Astrocyte of the spinal cord (primary cell): ENCODE measurements at places on chromosomes 12 and 14.

DNA sequence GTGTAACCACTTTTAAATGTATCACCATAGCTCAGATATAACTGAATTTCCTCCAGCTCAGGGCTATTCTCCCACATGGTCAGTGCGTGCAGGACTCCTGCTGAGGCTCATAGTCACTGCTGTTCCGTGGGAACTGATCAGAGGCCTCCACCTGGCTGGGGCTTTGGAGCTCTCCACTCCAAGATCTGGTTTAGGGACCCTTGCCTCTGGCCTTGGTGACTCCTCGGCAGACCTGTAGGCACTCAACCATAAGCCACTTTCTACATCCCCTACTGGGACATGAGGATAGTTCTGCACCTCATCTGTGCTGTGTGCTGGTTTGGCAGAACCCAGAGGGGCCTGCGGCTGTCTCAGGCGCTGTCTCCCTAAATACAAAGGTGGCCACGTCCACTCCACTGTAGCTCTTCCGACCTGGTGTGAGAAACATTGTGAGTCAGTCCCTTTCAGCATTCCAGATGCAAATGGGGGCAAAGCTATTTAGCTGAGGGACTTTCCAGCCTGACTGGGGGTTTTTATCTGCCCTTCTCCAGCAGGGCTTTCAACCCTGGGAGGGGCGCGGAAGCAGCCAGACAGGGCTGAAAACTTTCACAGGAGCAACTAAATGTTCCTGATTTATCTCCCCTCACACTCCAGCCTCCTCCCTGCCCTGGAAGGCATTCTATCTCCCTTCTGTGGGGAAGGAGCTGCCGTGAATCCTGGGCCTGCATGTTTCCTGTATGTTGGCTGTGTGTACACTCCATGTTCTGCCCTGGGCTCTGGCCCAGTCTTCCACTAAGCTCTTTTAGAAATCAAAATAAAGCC lies 218.3 kb upstream of the DAAM1 start:
- peak; percentile 33 for DNase-seq

GRCh38 chr12:99334285-99335056 lies 313.1 kb upstream of the GARIN6 start:
- DNase-seq, result no peak

- DNase-seq, result peak; percentile 73
Measured at GRCh38 chr14:68843471-68844209, 50.8 kb upstream of the ZFP36L1 start.

- peak; percentile 69 for DNase-seq
Measured at GRCh38 chr12:84822525-84822924, 90.1 kb downstream of the SLC6A15 start.

- peak; percentile 31 for DNase-seq
Measured at GRCh38 chr12:109714141-109714912, 702 bp downstream of the FAM222A start.

DNA sequence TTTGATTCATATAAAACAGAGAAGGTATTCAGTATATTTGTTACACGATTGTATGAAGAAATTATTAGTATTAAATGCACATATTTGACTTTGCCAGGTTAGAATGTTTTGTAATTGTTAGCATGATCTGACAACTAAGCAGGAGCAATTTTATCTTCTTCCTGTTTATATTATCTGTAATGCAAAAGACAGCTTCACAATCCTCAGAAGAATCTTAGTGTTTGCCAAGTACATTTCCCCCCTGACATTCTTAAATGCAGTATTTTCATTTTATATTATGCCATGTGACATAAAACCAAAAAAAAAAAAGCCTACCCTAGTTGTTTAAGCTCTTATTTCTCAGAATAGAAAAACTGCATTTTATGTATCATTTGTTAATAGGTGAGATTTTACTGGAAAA lies 469.4 kb downstream of the FOXG1 start:
- DNase-seq, result peak; percentile 33

DNA sequence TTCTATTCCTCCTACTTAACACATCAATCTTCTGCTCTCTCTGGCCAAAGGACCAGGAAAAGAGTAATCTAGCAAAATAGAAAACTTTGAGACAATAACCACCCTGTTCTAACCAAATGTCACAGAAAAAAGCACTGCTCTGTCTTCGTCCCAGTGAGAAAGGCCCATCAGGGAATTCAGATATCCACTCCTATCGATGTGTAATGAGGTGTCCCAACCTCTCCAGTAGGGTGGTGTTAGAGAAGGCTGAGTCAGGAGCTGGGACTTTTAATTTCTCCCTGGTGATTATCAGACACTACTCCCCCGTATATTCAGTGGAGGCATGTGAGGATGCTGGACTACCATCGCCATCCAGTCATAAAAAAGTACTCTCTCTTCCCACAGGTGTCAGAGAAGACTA lies 130.3 kb downstream of the TMTC3 start:
- DNase-seq, result no peak

DNA sequence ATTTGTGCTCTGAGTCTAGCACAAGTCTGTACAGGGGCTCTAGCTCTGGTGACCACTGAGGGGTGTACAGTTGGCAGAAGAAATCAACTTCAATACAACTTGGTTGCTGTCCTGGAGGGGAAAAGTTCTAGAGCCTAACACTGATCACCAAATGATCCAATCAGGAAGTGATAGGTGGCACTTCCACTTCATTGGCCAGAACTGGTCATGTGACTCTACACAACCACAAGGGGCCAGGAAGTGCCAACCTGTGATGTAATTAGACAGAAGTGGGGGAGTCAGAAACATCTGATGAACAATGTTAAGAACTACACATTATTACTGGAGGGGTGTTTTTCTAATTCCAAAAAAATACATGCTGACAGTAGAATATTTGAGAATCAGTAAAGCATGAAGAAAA lies 401.6 kb downstream of the VRK1 start:
- no peak for DNase-seq

DNA sequence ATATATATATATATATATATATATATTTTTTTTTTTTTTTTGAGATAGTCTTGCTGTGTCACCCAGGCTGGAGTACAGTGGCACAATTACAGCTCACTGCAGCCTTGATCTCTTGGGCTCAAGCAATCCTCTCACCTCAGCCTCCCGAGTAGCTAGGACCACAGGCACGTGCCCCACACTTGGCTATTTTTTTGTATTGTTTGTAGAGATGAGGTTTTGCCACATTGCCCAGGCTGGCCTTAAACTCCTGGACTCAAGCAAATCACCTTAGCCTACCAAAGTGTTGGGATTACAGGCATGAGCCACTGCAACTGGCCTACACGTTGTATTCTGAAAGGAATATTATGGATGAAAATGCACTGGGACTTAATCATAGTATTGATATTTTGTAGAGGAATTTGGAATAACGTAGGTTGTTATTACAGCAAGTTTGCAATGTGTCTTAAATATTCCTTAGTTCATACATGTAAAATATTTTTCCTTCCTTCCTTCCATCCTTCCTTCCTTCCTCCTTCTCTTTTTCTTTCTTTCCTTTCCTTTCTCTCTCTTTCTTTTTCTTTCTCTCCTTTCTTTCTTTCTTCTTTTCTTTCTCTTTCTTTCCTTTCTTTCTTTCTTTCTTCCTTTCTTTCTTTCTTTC lies 862 bp downstream of the KLRB1 start:
- DNase-seq, result no peak

DNA sequence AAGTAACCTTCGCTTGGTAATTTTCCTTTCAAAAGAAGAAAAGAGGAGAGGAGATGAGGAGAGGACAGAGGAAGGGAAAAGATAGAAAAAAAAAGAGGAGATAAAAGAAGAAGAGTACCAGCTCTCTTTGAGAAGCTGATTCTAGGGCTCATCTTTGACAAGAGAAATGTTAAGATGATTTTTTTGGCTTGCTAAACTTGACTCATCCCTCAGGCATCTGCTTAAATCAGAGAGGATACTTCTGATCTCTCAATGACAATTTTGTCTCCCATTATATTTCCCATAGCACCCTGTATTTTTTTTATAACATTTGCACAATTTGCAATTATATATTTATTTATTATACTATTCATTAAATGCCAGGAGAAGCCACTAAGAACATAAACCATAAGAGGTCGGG lies 17.1 kb downstream of the SYT1 start:
- DNase-seq, result no peak

DNA sequence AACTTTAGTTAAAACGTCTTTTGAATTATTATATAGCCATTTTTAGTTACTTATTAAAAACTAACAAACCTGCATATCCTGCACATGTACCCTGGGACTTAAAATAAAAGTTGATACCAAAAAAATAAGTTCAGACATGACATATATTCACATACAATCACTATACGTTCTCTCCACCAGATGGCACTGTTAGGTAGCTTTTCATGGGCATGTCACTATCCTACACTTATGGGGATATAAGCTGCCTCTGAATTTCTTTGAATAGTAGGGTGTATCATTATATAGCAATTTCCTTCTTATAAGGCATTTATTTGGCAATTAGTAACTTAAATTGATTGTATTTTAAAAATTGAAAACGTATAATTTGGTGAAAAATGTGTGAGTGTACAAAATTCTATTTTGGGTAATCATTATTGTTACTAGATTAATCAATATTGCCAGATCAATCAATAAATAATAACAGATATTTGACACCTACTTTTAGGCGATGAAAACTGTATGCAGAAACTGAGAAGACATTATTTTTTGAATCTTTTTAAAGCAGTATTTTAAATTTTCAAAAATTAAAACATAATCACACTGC lies 31.8 kb upstream of the OR10A7 start:
- peak; percentile 81 for DNase-seq

DNA sequence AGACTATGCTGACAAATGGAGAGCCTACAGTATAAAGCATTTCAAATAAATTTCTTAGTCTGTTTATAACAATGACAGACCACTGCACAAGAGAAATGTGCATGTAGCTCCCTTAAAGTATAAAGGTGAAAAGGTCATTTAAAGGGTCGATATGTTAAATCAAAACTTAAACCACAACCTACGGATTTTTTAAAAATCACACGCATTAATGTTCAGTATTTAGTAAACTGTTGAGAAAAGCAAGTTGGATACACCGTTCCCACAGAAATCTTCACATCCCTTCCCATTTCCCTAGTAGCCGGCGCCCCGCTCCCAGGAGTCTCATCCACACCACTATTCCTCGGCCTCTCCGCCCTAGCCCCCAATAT lies 614 bp downstream of the FKBP3 start:
- DNase-seq, result no peak

GRCh38 chr12:112419297-112420133 lies 768 bp downstream of the PTPN11 start:
- peak; percentile 75 for DNase-seq

GRCh38 chr14:23148591-23149249 lies 29.7 kb upstream of the CEBPE start:
- DNase-seq, result no peak

- DNase-seq, result no peak
Measured at GRCh38 chr12:98037401-98038140, 477.8 kb upstream of the TMPO start.

- peak; percentile 37 for DNase-seq
Measured at GRCh38 chr12:109804820-109805761, 28.1 kb downstream of the TRPV4 start.

GRCh38 chr14:106792543-106792942 lies 1266.2 kb downstream of the TMEM121 start:
- no peak for DNase-seq

- DNase-seq, result peak; percentile 10
Measured at GRCh38 chr14:103057028-103057371, 349 bp downstream of the CDC42BPB start.

DNA sequence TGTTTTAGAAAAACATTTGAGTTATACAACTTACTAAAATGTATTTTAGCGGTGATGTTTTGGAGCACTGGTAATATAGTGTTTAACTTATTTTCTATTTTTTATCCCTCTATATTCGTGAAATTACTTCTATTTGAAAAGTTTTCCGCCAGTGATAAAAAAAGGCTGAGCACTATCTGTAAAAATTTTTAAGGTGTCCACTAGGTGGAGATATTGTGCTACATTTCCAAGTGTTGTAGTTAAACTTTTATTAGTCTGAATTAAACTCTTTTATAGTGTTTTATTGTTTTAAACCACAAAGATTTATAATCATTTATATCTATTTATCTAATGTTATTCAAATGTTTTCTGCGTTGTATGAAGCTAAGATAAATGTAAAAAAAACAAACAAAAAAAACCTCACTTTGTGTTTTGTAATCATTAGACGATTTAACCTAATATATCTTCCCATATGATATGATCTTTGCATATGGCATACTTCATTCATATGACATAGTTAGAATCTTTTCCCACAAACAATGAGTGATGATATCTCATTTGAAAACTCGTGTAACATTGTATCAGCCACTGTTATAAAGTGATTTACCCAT lies 11.8 kb downstream of the ALG10B start:
- DNase-seq, result peak; percentile 40

DNA sequence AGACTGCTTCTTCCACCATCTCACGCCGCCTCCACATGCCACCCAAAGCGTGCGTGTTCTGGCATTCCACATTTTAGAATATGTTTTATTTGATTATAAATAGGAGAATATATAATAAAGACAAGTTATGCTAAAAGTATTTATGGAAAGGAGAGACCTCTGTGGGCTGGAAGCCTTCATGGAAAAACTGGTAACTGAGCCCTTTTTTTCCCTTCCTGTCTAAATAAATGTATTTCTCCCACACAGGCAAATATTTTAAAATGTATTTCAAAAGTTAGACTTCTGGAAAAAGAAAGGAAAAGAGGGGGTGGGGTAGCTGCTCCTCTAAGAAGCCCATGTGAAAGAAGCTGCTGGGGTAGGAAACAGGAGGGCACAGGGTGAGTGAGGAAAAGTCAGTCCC lies 16.1 kb upstream of the NR4A1 start:
- DNase-seq, result no peak
